ENCODE measurements at places on chromosomes 5 and 9.

GRCh38 chr5:8633259-8633658 lies 764.3 kb downstream of the MTRR start:
- no peak for DNase-seq

GRCh38 chr9:33193818-33194217 lies 26.7 kb upstream of the B4GALT1 start:
- DNase-seq, result no peak

DNA sequence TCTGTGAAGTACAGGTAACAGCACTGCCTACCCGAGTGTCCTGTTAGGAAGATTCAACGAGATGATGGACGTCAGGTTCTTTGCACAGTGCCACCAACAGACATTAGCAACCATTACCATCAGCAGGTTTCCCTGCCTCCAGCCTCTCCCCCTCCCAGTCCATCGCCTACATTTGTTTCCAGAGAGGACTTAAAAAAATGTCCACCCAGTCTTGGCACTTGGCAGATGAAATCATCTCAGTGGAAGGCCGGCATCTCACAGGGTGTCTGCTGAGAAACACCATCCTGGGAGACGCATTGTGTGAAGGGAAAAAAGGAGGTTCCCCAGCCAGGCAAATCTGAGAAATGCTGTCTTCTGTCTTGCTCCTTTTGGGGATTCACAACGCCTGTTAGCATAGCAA lies 58.2 kb downstream of the CRB2 start:
- no peak for DNase-seq

- no peak for DNase-seq
Observed at GRCh38 chr9:101579711-101580545, 14.8 kb downstream of the PPP3R2 start.

DNA sequence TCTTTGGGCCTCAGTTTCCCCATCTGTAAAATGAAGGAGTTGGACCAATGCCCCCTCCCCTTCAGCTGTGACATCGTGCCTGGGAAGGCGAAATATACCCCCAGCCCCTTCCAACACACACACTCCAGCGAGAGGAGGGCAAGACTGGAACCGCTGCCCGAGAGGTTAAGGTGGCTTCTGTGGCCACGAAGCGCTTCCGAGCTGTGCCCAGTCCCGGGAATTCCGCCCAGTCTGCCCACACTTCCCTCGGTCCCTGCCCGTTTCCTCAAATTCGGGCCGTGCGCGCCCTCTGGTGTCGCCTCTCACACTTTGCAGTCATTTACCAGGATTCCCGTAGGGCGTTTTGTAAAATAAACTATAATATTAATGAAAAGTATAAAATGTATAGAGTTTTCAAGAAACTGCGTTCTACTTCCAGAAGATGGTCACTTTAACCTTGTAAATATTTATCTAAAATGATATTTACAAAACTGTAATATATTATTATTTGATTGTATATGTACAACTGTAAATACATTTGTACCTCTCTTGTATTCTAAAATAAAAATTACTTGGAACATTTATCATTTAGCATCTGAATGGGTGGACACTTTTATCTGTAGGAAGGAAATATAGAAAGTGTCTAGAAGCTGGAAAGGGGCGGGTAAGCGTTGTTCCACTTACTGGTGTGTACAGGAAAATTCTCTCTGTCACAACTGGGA lies 11.0 kb upstream of the EXOSC2 start:
- peak; percentile 92 for DNase-seq

- DNase-seq, result no peak
Observed at GRCh38 chr5:135243556-135244285, 155.3 kb downstream of the MACROH2A1 start.

DNA sequence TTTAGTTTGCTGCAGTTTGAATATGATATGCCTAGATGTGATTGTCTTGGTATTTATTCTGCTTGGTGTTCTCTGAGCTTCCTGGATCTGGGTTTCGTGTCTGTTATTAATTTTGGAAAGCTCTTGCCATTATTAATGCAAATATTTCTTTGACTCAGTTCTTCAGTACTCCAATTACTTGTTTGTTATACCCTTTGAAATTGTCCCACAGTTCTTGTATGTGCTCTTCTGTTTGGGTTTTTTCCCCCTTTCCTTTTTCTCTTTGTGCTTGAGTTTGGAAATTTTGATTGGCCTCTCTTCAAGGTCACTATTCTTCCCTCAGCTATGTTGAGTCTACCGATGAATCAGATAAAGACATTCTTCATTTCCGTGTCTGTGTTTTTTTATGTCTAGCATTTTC lies 96.6 kb upstream of the CKMT2 start:
- DNase-seq, result no peak
